ENCODE measurements at places on chromosomes 1 and 21. TPM values are rescaled to one million over a fixed set of nuclear protein-coding genes. Genes with fewer than 3 reads are reported as not detected.

Gene RGS18
- 1.0 TPM for total RNA-seq

Gene USH2A
- not detected for total RNA-seq

Gene EPS8L3
- 1.4 TPM for total RNA-seq

Gene MPL
- not detected for total RNA-seq

Gene BSND
- total RNA-seq = not detected

Gene FLAD1
- 31.6 TPM for total RNA-seq

Gene SFN
- total RNA-seq = not detected

Gene HSF2BP
- not detected for total RNA-seq

DNA sequence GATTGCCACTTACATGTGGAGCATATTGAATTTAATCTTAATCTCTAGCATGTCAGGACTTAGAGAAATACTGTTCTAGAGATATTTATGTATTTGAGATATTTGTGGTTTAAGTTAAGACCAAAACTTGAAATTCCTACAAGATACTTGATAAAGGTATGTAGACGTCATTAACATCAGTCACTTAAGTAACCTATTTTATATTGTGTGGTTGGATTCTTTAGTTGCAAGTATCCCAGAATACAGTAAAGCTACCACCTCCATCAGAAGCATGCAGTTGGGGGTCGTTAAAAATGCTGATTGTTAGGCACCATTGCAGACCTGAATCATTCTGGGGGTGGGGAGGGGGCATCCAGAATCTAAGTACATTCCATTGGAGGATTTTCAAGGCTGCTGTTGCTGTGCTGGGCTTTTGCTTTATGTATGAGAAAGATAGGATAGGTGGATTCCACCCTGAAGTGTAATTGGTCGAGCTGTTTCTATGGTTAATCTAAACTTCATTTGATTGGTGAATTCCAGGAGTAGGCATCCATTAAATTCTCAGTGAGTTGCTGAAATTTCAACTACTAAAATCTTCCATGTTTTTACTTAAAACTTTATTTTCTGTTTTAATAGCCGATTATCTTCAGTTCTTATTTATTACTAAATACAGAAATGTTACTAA is 4.0 kb downstream of the H3-3A start:
- H3K4me1 ChIP-seq = peaks cover 26% of the 10 kb centered on the region
- no peak overlapping the region for H3K4me3 ChIP-seq
- H3K36me3 ChIP-seq = peaks cover 59% of the 10 kb centered on the region
- no peak for DNase-seq
- H3K27ac ChIP-seq = no peak overlapping the region

GRCh38 chr1:161092621-161093028 is 3.3 kb upstream of the NECTIN4 start:
- no peak overlapping the region for H3K4me3 ChIP-seq
- no peaks in the 10 kb centered on the region for H3K4me1 ChIP-seq
- no peaks in the 10 kb centered on the region for H3K36me3 ChIP-seq
- no peak for DNase-seq
- H3K27me3 ChIP-seq = no peaks in the 10 kb centered on the region
- no peak overlapping the region for H3K27ac ChIP-seq

- no peak overlapping the region for H3K27ac ChIP-seq
- H3K4me1 ChIP-seq = no peaks in the 10 kb centered on the region
- H3K36me3 ChIP-seq = no peaks in the 10 kb centered on the region
- no peak for DNase-seq
- no peaks in the 10 kb centered on the region for H3K27me3 ChIP-seq
Measured at GRCh38 chr1:30403061-30403645, 320.2 kb downstream of the MATN1 start.

GRCh38 chr1:198143797-198144196 is 13.0 kb upstream of the NEK7 start:
- no peaks in the 10 kb centered on the region for H3K4me1 ChIP-seq
- no peaks in the 10 kb centered on the region for H3K27me3 ChIP-seq
- DNase-seq = no peak
- no peak overlapping the region for H3K27ac ChIP-seq
- no peaks in the 10 kb centered on the region for H3K36me3 ChIP-seq
- H3K4me3 ChIP-seq = no peak overlapping the region

DNA sequence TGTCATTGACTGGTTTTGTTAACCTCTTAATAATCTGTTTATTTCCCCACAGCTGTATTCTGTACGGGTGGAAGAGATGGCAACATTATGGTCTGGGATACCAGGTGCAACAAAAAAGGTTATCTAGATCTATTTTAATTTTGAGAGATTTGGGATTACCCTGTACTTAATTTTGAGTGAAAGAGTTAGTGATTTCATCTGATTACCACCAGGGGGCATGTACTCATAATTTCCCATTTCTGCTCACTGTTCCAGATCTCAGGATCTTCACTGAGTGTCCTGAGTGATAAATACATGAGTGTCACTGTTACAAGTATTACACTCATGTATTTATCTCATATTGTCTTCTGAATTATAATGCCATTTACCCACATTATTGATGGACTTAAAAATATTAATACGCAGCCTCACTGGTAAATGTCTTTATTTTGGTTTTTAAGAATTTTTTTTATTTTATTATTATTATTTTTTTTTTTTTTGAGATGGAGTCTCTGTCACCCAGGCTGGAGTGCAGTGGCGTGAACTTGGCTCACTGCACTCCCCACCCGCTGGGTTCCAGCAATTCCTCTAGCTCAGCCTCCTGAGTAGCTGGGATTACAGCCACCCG is 27.4 kb downstream of the DTL start:
- no peaks in the 10 kb centered on the region for H3K27me3 ChIP-seq
- DNase-seq = no peak
- no peak overlapping the region for H3K4me3 ChIP-seq
- no peaks in the 10 kb centered on the region for H3K4me1 ChIP-seq
- H3K36me3 ChIP-seq = no peaks in the 10 kb centered on the region

DNA sequence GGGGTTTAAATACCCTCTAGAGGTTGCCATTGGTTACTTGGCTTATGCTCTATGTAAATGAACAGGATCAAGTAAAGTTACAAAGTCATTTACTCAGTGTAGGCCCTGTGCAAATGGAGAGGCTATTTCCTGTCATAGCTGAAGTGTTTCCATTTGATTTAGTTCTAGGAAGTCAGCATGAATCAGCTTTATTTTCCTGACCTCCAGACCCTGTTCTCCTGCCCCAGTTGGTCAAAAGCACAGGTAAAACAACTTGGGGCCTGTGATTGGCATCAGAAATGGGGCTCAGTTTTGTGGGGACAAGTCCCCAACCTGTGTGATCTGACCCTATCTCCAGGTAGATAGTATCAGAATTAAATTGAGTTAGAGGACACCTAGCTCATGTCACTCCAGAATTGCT is 239.9 kb downstream of the HHAT start:
- no peak overlapping the region for H3K27ac ChIP-seq
- H3K4me1 ChIP-seq = no peaks in the 10 kb centered on the region
- no peaks in the 10 kb centered on the region for H3K36me3 ChIP-seq
- DNase-seq = no peak
- H3K27me3 ChIP-seq = no peaks in the 10 kb centered on the region

GRCh38 chr1:154329152-154329521 is 3.8 kb downstream of the ATP8B2 start:
- H3K36me3 ChIP-seq = no peaks in the 10 kb centered on the region
- H3K4me1 ChIP-seq = peaks cover 28% of the 10 kb centered on the region
- peaks cover 29% of the 10 kb centered on the region for H3K27me3 ChIP-seq
- no peak for DNase-seq

- H3K36me3 ChIP-seq = no peaks in the 10 kb centered on the region
- H3K27ac ChIP-seq = no peak overlapping the region
- H3K4me1 ChIP-seq = no peaks in the 10 kb centered on the region
- no peak overlapping the region for H3K4me3 ChIP-seq
- DNase-seq = no peak
- H3K27me3 ChIP-seq = no peaks in the 10 kb centered on the region
Measured at GRCh38 chr1:66013371-66013770, 220.7 kb downstream of the PDE4B start.

DNA sequence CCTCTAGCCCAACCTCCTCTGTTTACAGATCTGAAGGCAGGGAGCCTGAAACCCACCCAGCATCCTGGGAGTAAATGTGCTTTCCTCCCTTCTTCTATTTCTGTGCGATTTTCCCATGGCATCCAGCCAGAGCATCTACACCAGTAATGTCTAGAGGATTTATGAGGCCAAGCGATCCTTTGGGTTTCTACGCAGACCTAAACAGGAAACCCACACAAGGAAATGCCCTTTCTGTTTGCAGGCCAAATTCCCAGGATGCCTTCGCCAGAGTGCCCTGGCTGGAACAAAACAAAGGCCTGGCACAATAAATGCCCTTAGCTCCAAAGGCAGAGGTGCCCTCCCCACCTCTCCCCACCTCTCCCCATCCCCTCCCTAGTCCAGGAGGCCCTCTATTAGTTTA is 110.5 kb upstream of the CDC42BPA start:
- no peak overlapping the region for H3K4me3 ChIP-seq
- H3K27ac ChIP-seq = peak overlapping the region; percentile 51
- H3K36me3 ChIP-seq = no peaks in the 10 kb centered on the region
- peaks cover 31% of the 10 kb centered on the region for H3K4me1 ChIP-seq

- H3K4me3 ChIP-seq = no peak overlapping the region
- H3K27ac ChIP-seq = no peak overlapping the region
- no peaks in the 10 kb centered on the region for H3K27me3 ChIP-seq
- no peak for DNase-seq
- no peaks in the 10 kb centered on the region for H3K36me3 ChIP-seq
Measured at GRCh38 chr1:203913073-203913521, 51.7 kb downstream of the SNRPE start.

DNA sequence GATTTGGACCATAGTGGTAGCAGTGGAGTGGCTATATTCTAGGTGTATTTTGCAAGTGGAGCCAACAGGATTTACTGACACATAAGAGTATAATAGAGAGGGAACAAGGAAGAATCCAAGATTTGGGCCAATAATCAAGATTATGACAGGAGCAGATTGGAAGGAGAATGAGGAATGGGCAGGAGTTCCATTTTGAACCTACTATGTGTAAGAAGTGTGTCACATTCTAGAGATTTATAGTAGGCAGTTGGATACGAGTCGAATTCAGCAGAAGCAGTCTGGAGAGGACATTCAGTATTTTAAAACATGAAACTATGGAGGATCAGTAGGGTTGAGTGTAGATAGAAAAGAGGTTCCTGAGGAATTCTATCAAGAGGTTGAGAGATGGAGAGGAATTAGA is 21.7 kb downstream of the INKA2 start:
- no peak overlapping the region for H3K4me3 ChIP-seq
- H3K36me3 ChIP-seq = peaks cover 4% of the 10 kb centered on the region
- H3K4me1 ChIP-seq = peaks cover 37% of the 10 kb centered on the region
- no peaks in the 10 kb centered on the region for H3K27me3 ChIP-seq
- no peak overlapping the region for H3K27ac ChIP-seq

- no peak for DNase-seq
- no peaks in the 10 kb centered on the region for H3K36me3 ChIP-seq
- peak overlapping the region; percentile 90 for H3K27ac ChIP-seq
- no peaks in the 10 kb centered on the region for H3K27me3 ChIP-seq
- peaks cover 21% of the 10 kb centered on the region for H3K4me1 ChIP-seq
Measured at GRCh38 chr1:205210756-205211168, 740 bp downstream of the DSTYK start.

GRCh38 chr1:44281962-44282703 is 68.9 kb downstream of the DMAP1 start:
- H3K27ac ChIP-seq = no peak overlapping the region
- peaks cover 4% of the 10 kb centered on the region for H3K4me1 ChIP-seq
- DNase-seq = no peak

- H3K4me1 ChIP-seq = peaks cover 2% of the 10 kb centered on the region
- no peaks in the 10 kb centered on the region for H3K36me3 ChIP-seq
- no peak overlapping the region for H3K4me3 ChIP-seq
- no peaks in the 10 kb centered on the region for H3K27me3 ChIP-seq
- H3K27ac ChIP-seq = peak overlapping the region; percentile 45
Measured at GRCh38 chr1:157968946-157969345, 24.5 kb upstream of the KIRREL1 start.

DNA sequence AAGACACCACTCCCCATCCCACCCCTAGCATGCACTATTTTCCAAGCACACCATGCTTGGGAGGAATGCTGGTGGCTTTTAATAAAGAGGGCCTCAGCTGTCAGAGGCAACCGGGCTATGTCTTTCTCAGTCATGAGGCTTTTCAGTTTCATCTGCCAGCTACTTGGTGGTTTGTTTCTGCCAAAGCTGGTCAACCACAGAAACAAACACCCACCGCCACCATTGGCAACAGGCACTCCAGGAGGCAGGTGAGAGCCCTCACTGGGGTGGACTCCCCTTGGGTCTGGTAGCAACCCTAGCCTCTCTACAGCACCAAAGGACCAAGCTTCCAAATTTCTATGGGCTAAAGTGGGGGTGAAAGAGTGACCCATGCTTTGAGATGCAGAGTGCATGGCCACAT is 54.3 kb upstream of the CD1D start:
- no peak for DNase-seq
- H3K36me3 ChIP-seq = no peaks in the 10 kb centered on the region
- no peaks in the 10 kb centered on the region for H3K27me3 ChIP-seq
- no peak overlapping the region for H3K27ac ChIP-seq
- H3K4me1 ChIP-seq = no peaks in the 10 kb centered on the region

- no peak for DNase-seq
- no peaks in the 10 kb centered on the region for H3K27me3 ChIP-seq
- no peak overlapping the region for H3K4me3 ChIP-seq
- no peaks in the 10 kb centered on the region for H3K4me1 ChIP-seq
- H3K36me3 ChIP-seq = no peaks in the 10 kb centered on the region
- H3K27ac ChIP-seq = no peak overlapping the region
Measured at GRCh38 chr21:36584980-36585940, 105.3 kb upstream of the CLDN14 start.

GRCh38 chr1:72366466-72366865 is 84.1 kb upstream of the NEGR1 start:
- no peaks in the 10 kb centered on the region for H3K36me3 ChIP-seq
- no peaks in the 10 kb centered on the region for H3K27me3 ChIP-seq
- no peak overlapping the region for H3K4me3 ChIP-seq

DNA sequence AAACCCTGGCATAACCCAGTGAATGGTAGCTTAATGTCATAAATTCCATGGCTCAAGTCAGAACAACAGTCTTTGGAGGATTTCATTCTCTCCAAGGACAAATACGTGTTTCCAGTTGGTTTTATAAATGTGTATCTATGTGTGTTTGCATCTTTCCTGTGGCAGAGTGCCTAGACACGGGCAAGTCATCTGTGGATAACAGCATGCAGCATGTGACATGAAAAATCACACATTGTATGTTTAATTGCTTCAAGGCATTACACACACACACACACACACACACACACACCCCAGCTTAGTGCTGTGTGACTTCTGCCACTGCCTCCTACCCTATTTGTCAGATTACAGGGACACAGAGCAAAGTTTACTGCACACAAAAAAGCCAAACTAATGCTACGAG is 68.2 kb upstream of the SSX2IP start:
- no peak overlapping the region for H3K4me3 ChIP-seq
- no peaks in the 10 kb centered on the region for H3K36me3 ChIP-seq
- no peak overlapping the region for H3K27ac ChIP-seq
- DNase-seq = no peak
- no peaks in the 10 kb centered on the region for H3K4me1 ChIP-seq
